ENCODE measurements at places on chromosomes 12 and 14.

GRCh38 chr12:47094804-47095203 lies 15.0 kb upstream of the AMIGO2 start:
- no peak for DNase-seq

GRCh38 chr12:26648066-26648465 lies 184.9 kb downstream of the ITPR2 start:
- no peak for DNase-seq

DNA sequence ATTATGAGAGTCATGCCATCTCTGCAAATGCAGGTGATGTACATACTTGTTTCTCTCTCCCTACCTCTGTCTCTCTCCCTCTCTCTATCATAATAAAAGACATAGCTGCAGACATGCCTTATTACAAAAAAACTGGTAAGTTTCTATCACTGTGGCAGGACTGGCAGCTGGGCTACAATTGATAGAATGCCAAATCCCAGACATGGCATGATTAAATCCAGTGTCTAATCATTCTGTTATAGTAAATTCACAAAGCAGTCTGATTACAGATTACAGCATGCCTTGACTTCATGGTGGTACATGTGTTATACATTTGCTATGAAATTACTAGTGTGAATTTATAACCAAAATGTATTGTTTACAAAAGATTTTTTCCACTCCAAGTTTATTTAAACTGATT lies 854.7 kb downstream of the TMTC2 start:
- no peak for DNase-seq

- DNase-seq: no peak
Observed at GRCh38 chr14:77000340-77001270, 27.9 kb downstream of the IRF2BPL start.

DNA sequence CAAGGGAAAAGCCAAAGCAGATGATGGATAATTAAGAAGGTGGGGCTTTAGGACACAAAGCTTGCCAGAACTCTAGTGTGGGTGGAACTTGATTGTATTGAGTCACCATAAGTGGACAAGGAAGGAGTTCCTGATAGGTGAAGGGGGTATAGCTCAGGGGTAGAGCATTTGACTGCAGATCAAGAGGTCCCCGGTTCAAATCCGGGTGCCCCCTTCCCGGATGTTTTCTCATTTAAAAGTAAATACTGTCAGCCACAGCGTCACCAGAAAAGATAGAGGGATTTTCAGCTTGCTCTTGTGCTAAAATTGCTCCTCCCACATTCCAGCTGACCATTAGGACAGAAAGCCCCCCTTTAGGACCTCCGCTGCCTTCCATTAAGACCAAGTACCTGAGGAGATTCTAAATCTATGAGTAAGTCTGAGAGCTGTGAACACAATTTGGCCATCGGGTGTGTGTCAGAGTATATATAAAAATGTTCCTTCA lies 36.6 kb downstream of the DCAF4 start:
- DNase-seq: peak; percentile 80

GRCh38 chr14:87045246-87045645 lies 947.7 kb downstream of the GALC start:
- no peak for DNase-seq

DNA sequence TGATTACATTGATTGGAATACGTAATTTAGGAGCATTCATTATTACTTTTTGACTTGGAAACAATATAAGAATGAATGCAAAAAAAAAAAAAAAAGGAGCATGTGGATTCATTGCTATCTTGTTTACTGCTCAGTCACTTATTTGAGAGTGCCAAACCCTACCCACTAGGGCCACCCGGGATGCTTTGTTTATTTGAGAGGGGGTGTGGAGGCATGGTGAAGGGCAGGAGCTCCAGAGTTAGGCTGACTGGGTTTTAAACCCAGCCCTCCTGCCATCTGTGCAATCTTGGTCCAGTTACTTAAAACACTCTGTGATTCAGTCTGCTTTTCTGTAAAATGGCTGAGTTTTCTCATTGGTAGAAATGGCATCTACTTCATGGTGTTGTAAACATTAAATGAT lies 195.2 kb downstream of the RAD51B start:
- DNase-seq: no peak

DNA sequence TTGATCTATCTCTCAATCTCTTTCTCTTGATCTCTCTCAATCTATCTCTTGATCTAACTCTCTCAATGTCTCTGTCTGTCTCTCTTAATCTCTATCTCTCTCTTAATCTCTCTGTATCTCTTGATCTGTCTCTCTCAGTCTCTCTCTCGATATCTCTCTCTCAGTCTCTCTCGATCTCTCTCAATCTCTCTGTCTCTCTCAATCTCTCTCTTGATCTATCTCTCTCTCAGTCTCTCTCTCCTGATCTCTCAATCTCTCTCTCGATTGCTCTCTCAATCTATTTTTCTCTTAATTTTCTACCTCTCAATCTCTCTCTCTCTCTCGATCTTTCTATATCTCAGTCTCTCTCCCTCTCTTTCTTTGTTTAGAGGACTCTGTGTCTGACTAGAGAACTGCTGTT lies 126.7 kb downstream of the BCL11B start:
- DNase-seq: no peak

DNA sequence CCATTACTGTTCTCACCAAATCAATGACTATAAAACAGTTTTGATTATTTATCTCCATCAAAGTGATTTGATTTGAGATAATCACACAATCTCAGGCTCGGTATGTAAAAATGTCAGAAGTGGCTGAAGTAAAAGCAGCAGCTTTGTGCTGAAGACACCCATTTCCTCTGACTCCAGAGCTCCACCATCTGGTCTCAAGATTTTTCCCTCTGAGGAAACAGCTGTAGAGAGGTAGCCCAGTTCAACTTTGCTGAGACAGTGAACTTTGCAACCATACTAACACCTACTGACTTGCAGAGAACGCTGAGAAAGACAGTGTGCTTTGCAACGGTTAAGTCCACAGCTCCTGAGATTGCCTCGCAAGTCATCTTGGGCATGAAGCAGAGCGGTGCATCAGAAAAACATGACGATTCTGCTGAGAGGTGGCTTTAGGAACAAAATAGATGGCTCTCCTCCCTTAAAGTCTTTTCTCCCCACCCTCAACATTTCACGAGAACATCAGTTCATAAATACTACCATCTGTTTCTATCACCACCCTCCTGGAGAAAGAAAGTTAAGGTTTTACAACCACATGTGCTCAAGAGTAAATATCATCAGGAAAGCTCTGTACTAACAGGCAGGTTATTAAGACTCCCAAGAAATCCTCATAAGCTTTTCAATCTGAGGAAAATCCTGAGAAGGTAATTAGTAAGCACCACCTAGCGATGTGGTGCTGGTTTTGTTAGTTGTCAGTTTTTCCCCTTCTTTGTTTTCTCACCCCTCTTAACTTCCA lies 34.8 kb downstream of the HIGD1C start:
- DNase-seq: peak; percentile 57

DNA sequence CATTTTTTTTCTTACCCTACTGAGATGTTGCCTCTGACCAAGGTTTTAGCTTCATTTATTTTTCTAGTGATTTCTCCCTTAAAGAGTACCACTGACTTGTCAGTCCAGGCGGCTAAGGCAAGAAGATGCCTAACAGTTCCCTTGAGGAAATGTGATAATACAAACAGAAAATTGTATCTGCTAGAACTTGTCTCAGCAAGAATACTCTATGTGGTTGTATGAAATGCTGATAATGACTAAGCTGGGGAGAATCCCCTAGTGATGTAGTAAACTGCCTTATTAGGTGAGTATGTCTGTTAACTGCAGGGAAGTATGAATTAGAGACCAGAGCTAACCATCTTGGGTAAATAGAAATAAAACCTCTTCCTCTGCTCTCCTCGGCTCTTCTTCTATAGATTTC lies 6.7 kb downstream of the C12orf54 start:
- no peak for DNase-seq

DNA sequence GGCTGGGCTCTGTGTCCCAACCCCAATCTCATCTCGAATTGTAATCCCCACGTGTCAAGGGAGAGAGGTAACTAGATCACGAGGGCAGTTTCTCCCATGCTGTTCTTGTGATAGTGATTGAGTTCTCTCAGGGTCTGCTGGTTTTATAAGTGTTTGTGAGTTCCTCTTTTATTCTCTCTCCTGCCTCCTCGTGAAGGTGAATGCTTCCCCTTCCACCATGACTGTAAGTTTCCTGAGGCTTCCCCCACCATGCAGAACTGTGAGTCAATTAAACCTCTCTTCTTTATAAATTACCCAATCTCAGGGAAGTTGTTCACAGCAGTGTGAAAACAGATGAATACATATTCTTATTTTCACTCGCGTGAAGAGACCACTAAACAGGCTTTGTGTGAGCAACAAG lies 148.2 kb downstream of the TMEM30B start:
- no peak for DNase-seq

DNA sequence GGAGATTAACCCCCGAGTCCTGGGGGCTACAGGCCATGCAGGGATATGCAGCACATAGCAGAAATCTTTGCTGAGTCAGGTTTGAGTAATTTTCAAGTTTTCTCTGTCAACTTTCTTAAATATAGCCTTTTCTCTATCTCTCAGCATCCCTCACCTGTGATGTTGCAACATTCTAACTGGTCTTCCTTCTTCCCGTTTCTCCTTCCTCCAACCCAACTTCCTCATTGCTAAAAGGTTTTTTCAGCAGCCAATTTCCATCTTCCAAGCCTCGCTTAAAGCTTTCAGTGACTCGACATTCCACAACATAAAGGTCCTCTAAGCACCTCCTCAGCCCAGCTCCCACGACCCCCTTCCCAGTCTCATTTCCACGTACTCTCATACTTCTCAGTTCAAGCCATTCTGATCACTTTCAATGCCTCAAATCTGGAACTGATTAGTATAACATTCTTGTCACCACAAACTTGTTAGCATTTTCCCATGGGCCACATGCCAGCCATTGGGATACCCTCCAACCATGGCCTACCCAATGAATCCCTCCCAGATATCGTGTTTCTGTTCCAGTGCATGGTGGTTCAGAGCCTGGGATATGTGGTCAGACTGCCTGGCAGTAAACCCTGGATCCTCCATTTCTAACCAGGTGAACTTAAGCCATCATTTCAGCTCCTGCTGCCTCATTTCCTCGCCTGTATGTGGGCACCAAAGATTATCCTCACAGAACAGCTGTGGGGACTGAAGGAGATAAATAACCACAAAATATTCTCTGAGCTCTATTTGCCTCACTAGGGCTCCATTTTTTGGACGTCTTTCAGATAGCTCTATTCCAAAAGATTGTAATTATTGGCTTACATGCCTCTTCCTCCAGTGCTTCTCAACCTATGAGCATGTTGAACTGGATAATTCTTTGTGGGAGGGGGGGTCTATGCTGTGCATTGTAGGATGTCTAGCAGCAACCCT lies 65.8 kb downstream of the KCNK10 start:
- DNase-seq: no peak

GRCh38 chr12:81296556-81297305 lies 218.9 kb downstream of the ACSS3 start:
- DNase-seq: no peak

GRCh38 chr12:6953442-6954315 lies 2.5 kb downstream of the PTPN6 start:
- DNase-seq: no peak
